ENCODE measurements at places on chromosomes 2 and 18.

DNA sequence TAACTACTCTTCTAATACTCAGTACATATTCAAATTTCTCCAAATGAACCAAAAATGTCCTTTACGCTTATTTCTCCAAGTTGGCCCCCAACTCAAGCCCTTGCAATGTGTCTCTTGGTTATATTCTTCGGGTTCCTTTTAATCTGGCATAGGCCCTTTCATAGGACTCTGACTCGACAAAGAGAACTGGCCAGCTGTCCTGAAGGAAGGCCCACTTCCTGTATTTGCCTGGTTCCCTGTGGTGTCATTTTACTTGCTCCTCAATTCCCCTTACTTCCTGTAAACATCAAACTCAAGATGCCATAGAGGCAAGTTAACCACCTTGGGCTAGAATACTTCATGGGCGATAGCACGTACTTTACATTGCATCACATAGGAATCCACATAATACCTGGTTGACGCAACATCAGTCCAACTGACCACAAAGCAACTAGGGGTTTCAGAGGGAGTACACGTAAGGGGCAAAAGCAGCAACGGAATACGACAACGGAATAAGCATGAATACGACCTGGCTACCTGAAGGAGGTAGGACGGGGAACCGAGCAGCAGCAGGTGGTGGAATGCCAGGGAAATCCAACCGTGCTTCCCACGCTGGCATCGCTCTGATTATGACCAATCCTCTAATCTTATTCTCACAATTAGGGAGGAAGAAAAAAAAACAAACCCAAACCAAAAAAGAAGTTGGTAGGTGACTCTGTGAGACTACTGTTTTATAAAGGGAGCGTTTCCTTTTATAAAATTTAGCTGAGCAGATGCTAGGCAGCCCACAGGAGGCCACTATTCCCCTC is 823 bp upstream of the GORASP2 start:
- no peak for DNase-seq

- DNase-seq: no peak
These were observed 348.0 kb downstream of the GPD2 start for GRCh38 chr2:156784020-156784701.

DNA sequence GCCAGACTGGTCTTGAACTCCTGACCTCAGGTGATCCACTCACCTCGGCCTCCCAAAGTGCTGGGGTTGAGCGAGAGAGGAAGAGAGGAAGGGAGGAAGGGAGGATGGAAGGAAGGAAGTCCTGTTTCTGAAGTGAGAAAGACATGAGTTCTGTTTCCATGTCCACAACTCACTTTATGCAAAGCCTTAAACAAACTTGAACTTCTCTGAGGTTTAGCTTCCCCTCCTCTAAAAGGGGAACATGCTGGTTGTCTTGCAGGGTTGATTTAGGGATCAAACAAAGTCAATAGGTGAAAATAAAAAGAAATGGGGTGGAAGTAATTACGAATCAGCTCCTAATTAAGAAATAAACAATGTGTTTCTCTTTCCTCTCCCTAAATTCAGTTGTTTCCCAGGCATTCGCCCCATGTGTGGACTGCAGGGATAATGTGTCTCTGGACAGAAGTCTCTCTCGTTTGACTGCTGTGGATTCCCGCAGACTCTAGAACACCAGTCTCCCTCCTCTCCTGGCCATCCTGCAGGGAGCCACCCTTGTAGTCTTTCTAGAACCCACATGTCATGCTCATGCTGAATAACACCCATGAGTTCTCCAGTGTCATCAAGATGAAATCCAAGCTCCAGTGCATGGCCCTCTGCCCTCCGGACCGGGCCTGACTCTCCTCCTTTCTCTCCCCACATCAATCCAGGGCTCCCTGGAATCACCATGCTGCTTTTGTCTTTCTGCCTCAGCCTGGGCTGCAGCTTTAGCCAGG is 229.3 kb upstream of the TRIB2 start:
- DNase-seq: no peak

DNA sequence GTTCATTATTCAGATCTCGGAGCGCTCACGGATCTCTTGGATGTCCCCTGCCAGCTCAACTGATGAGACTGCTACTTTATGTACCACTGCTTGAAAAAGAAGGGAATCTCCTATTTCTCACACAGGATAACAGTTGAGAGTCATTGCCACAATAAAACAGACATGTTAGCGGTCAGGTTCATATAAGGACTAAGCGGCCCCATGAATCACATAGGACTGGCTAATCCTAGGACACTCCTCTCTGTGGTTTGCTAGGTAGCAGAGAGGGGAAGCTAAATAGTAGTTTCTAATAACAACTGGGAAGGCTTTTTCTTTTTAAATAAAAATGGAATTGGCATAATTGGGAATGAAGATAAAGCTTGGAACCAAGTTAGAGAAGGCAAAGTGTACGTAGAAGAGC is 15.9 kb upstream of the TGFA start:
- DNase-seq: no peak

DNA sequence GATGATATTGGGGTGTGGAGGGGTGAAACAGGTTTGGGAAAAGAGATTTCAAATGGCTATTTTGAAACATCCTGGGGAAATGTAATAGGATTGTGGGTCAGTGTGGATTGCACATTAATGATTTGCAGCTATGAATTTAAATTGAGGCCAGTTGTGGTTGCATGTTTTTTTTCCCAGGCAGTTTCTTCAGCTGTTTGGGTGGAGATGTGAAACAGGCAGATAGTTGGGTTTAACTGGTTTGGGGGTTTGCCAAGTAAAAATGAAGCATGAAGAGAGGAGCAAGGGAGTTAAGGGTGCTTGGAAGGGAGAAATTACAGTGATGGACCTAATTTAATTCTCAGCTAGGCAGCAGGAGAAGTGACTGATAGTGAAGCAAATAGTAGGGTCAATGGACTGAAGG is 16.8 kb downstream of the GPD2 start:
- no peak for DNase-seq

- DNase-seq: no peak
These were observed 6.0 kb upstream of the IL1A start for GRCh38 chr2:112790305-112790704.

DNA sequence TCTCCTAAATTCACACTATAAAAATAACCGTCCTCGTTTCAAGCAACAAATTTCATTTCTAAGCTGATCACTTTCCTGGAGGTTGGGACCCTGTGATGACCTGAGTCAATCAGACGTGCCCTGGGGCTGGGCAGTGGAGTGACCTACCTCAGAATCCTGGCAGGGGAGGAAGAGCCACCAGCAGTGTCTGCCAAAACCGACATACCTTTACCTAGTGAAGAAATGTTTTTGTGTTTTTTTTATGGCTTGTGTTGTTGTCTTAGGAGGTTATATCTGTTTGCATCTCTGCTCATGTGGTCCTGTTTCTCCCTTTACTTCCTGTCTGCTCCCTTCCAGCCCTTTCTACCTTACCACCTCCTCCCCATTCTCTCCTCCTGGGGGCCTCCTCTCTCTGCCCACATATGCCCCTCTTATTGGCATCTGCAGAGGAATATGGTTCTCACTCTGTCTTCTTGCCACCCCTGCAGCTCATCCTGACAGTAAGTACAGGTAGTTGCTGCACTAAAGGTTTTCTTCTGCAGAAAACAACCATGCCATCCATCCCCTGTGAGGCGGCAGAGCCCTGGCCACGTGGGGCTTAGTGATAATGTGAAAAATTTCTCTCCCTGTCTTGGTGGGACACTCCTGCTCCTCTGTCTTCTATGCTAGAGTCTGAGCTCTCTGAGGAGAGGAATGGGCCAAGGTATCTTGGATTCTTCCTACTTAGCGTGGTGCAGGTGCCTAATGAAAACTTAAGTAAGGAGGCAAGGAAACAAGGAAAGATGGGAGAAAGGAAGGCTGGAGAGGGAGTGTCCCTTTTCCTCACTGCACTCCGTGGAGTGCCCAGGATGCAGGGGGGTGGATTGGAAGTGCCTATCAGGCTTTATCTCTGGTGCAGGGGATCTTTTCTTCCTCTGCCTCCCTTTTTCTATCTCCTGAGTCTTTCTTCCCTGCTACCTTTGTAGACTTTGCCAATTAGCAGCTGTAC is 15.4 kb downstream of the ACOXL start:
- no peak for DNase-seq

GRCh38 chr2:235523486-235524150 is 29.8 kb downstream of the AGAP1 start:
- no peak for DNase-seq

GRCh38 chr2:195451160-195451559 is 205.9 kb upstream of the SLC39A10 start:
- DNase-seq: no peak

- DNase-seq: no peak
These were observed 346.3 kb downstream of the LRATD1 start for GRCh38 chr2:14978845-14979244.

DNA sequence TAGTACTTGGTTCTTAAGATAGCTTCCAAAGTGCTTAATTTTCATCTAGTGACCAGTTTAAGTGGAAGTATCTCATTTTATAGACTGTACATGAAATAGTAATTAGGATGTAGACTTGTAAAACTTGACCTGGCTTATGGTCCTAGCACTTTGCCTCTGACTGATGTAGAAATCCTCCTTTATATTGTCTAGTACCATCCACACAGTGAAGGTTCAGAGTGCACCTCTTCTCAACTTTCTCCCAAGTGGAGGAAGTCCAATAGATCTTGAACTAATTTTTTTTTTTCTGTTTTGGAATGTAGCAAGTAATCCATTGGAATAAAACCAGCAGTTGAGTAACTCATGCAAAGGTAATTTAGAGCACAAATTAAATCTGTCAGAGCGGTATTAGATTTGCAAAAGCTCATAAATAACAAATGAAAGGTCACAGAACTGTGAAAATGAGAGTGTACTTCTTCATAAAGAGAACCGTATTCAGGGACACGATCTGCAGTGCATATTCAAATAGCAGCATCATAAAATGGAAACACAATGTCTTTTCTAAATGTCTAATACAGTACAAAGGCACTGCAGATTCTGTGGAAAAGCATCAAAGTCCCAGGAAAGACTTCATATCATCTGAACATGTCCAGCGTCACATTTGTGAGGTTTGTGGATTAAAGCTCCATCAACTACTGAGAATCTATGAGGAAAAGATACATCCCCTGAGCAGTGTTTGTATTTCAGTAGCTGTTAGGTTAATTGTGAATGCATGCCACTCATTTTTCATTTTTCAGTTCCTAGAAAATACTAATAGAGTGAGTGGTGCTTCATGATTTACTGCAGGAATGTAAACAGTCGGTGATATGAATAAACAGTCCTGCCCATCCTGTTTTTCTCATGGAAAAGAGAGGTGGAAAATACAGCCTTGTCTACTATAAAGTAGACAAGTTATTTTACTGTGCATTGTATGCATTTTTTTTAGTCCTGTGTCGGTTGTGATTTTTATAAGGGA is 100.7 kb downstream of the LYPD6 start:
- no peak for DNase-seq

- no peak for DNase-seq
These were observed 71.4 kb downstream of the OLA1 start for GRCh38 chr2:174176898-174177297.

GRCh38 chr2:236663287-236664101 is 93.9 kb downstream of the ACKR3 start:
- DNase-seq: no peak

DNA sequence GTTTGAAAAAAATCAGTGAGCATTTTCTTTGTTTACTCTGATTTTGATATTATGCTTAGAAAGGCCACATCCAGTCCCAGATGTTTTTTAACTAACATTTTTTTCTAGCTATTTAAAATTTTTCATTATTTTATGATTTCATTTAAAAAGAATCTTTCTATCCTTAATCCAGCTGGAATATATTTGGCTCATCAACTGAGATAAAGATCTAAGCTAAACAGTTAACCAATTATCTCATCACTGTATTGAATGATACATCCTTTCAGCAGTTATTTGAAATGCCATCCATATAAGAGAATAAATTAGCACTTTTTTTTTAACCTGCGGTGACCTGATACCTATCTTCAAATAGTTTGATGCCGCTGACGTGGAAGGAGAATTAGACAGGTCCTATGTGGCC is 245.5 kb upstream of the COPS8 start:
- no peak for DNase-seq

GRCh38 chr2:191643429-191643828 is 34.5 kb upstream of the NABP1 start:
- DNase-seq: no peak

GRCh38 chr2:183105402-183106134 is 18.7 kb upstream of the NUP35 start:
- no peak for DNase-seq

DNA sequence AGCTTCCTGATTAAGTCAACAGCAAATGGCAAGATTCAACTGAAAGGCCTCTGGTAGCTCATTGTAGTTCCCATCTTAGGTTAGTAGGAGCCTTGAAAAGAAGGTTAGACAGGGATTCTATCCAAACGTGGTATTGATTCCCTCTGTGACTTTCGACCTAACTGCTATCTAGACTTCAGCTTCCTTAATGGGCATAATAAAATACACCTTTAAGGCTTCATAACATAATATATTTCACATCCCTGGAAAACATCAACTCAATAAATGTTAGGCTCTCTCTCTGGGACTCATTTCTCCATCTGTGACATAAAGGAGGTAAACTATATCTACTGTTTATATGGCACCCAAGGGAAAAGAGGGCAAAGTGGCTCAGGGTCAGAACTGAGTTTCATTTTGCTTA is 60.9 kb downstream of the STK39 start:
- DNase-seq: no peak

GRCh38 chr2:63023444-63023843 is 27.2 kb upstream of the OTX1 start:
- DNase-seq: no peak

DNA sequence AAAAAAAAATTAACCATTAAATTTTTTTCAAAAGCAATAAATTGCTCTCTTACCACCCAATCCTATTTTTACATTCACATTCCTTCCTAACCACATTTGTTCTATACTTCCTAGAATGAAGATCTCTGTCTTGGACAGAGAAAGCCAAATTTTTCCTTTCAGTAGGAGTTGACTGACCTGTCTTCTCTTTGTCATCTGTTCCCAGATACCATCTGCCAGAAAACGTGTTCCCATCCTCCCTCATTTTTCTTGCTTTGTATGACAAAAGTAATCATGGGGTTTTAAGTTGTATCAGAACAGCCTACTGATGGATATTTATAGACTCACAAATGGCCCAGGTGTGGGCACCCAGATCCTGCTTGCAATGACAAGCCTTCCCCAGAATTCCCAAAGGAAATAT is 182.1 kb downstream of the CYP26B1 start:
- no peak for DNase-seq

- DNase-seq: no peak
These were observed 314.7 kb upstream of the LYPD1 start for GRCh38 chr2:132984731-132985130.

- no peak for DNase-seq
These were observed 143.5 kb downstream of the LDLRAD4 start for GRCh38 chr18:13362051-13362450.
